GM12891 (cell line): ENCODE measurements at places on chromosomes 5 and 9.

DNA sequence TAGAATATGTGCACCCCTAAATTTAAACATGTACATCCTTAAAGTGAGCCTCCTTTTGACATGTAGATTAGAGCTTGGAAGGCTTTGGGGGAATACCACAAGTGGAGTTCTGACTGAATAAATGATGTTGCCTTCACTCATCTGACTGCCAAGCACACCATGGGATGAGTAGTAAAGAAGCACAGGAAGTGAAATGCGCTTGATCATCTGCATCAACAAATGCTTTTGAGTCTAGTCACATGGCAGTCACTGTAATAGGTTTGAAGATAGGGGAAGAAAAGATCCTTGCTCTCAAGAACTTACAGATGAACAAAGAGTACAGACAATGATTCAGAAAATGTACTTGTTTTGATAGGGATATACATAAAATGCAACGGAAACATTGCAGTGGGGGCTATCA is 62.0 kb upstream of the STARD4 start:
- DNase-seq: no peak

- DNase-seq: no peak
Observed at GRCh38 chr5:6404129-6404528, 25.8 kb upstream of the MED10 start.

GRCh38 chr5:113902917-113903660 is 389.6 kb downstream of the YTHDC2 start:
- DNase-seq: no peak

DNA sequence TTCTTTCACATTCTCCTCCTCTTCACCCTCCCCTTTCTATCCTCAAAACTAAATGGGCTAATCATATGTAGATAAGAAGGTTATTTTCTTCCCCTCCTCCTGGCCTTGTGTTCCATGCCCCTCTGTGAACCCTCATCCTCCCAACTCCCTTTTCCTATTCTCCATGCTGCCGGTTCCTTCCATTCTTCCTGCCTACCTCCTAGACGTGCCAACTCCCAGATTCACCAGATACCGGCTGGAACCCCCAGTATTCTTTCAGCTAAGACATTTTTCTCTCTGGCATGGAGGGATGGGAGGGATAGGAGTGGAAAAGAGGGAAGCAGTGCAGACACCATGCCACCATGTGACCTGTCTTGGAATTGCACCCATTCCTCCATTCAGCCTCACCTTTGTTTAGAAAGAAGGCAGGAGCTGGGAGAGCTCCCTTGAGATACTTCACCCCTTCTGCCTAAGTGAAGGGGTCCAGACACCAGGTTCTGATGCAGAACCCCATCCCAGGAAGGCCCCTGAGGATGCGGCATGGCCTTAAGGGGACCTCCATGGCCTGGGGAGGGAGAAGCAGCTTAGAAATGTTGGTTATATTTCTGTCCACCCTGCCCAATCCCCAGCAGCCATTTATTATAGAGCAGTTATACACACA is 4.8 kb downstream of the DNAJB5 start:
- DNase-seq: no peak

- peak; percentile 91 for DNase-seq
Observed at GRCh38 chr9:137295238-137295811, 6.7 kb downstream of the NRARP start.

GRCh38 chr9:111874500-111874899 is 22.1 kb upstream of the UGCG start:
- no peak for DNase-seq

- DNase-seq: no peak
Observed at GRCh38 chr9:104775976-104776375, 12.0 kb downstream of the NIPSNAP3B start.

GRCh38 chr5:180187767-180188166 is 21.2 kb downstream of the RASGEF1C start:
- no peak for DNase-seq

- DNase-seq: no peak
Observed at GRCh38 chr9:11064909-11065308, 452.1 kb upstream of the PTPRD start.

GRCh38 chr5:68189613-68190012 is 25.9 kb upstream of the PIK3R1 start:
- no peak for DNase-seq

- no peak for DNase-seq
Observed at GRCh38 chr5:150645070-150645700, 4.7 kb downstream of the SYNPO start.

DNA sequence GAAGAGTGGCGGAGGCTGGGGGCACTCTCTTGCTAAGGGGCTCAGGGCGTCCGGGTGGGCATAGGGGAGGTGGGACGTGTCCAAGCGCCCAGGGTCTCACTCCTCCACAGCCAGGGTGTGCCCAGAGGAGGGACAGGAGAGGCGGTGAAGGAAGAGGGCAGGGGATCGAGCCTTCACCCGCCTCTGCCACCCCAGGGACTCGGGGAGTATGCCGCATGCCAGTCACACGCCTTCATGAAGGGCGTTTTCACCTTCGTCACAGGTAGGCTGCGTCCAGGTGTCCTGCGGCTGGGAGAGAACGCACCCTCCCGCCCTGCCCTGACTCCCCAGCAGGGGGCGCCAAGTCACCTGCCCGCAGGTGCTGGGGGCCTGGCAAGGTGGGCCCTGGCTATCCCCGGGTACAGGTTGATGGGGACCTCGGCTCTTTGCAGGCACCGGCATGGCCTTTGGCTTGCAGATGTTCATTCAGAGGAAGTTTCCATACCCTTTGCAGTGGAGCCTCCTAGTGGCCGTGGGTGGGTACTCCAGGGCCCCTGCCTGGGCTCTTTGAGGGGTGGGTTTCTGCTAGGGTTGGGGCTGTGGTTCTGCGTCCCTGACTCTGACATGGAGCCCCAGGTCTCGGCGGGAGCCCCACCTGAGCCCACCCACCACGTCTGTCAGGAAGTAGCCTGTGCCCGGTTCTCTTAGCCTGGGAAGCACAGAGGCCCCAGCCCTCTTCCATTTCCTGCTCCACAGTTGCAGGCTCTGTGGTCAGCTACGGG is 552 bp downstream of the TMEM141 start:
- peak; percentile 56 for DNase-seq

- DNase-seq: no peak
Observed at GRCh38 chr9:81423589-81424326, 265.6 kb downstream of the TLE1 start.

- DNase-seq: no peak
Observed at GRCh38 chr9:129615407-129616285, 5.3 kb downstream of the C9orf50 start.

- DNase-seq: peak; percentile 54
Observed at GRCh38 chr5:139696894-139697658, 48.9 kb downstream of the CXXC5 start.

GRCh38 chr9:12904261-12905000 is 129.6 kb downstream of the LURAP1L start:
- no peak for DNase-seq

DNA sequence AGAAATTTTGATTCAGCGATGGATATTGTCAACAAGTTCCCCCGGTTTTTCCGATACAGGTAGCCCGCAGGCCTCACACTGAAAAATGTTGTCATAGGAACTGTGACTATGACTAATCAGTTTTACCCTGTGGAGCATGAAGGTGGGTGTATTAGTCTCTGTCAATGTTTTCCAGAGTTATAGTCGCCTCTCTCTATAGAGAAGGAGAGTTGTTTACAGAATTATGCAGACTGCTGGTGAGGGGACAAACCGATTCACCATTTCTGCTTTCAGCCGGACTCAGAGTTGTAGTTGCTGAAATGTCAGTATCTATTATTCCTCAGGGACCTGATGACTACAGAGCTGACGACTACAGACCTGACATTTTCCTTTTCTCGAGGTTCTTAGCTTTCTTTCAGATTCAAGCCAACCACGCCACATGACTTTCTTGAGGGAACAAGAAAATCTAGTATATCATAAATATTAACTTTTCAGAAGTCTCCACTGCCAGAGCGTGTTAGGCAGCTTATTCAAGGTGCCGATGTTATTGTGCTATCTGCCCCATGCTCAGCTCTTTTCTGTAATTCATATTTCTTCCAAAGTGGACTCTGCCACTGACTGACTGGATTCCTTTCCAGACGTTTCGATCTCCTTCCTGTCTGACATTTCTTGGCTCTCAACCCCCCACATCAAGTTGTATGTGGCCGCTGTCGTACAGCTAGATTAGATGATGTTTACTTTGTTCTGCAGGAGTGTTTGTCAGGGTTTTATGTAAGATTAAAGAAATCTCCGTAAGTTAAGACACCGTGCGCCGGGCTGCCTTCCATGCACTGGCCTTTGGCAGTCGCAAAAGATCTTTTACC is 178.1 kb downstream of the FGF1 start:
- DNase-seq: no peak

DNA sequence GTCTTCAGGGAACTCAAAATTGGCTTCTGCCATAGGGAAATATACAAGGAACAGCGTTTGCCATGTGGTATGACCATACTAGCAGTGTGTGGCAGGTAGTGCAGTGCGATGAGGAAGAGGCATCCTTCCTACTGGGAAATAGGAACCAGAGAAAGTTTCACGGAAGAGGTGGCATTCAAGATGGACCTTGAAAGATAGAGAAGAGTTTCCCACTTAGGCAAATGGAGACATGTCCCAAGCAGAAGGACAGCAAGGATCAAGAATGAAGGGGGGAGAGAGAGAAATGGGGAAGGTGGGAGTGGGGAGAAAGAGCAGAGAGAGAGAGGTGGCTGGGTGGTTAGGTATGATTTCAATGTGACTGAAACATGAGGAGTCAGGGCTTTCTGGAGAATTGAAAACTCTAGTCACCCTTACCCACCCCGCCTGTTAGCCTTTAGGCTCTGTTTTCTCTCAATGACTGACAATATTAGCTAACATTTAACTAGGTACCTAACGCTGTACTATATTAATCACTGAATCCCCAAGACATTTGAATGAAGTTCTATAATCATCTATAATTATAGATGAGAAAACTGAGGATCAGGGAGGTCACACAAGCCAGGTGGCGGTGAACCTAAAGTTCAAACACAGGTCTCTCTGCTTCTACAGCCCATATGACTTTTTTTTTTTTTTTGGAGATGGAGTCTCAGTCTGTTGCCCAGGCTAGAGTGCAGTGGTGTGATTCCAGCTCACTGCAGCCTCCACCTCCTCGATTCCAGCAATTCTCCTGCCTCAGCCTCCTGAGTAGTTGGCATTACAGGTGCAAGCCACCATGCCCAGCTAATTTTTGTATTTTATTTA is 171.3 kb downstream of the NR3C1 start:
- DNase-seq: no peak

DNA sequence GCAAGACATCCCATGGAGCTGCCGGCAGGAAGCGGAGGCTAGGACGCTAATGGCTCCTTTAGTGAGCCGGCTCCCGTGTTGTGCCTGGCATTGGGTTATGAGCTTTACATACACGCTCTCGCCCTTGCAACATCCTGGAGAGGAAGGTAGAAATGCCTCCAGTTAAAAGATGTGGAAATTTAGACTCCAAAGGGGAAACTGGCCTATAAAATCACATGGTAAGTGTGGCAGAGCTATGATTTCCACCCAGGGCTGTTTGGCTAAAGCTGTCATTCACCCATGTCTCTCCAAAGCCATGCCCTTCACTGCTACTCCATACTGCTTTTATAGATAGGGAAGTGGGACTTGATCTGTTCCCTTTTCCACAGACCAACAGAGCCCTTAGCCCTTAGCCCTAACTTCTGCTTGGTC is 5.2 kb downstream of the GM2A start:
- no peak for DNase-seq

DNA sequence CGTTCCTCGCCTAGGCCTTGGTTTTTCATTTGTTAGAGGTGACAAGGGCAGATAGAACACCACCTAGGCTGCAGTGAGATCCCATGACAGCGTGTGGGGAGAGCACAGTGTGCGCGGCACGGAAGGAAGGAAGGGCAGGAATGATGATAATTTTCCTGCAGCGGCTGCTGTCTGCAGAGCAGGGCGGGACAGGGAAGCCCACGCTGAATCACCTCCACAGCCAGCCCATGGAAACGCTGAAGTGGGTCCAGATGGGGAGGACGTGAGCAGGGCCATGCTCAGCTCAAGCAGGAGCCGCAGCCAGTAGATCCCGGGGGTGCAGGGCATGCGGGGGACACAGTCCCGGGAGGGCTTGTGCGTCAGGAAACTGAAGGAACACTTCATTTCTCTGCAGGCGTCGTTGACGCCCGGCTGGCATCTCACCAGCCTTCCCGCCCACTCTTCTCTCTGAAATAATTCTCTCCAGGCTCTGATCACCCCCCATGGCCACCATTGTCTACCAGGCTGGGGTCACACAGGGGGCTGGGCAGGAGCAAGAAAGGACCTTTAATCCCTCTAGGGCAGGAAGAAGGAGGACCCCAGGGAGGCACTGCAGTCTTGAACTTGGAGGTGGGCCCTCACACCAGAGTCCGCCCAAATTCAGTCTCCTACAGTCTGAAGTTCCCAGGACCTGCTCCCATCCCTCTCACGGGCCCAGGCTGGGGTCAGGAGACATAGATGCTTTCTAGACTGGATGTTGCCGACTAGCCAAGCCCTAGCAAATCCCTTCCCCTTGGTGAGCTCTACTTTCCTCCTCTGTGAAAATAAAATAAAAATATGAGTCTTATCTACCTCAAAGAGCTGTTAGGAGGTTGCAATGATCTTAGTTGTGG is 20.9 kb upstream of the SYNPO start:
- no peak for DNase-seq

DNA sequence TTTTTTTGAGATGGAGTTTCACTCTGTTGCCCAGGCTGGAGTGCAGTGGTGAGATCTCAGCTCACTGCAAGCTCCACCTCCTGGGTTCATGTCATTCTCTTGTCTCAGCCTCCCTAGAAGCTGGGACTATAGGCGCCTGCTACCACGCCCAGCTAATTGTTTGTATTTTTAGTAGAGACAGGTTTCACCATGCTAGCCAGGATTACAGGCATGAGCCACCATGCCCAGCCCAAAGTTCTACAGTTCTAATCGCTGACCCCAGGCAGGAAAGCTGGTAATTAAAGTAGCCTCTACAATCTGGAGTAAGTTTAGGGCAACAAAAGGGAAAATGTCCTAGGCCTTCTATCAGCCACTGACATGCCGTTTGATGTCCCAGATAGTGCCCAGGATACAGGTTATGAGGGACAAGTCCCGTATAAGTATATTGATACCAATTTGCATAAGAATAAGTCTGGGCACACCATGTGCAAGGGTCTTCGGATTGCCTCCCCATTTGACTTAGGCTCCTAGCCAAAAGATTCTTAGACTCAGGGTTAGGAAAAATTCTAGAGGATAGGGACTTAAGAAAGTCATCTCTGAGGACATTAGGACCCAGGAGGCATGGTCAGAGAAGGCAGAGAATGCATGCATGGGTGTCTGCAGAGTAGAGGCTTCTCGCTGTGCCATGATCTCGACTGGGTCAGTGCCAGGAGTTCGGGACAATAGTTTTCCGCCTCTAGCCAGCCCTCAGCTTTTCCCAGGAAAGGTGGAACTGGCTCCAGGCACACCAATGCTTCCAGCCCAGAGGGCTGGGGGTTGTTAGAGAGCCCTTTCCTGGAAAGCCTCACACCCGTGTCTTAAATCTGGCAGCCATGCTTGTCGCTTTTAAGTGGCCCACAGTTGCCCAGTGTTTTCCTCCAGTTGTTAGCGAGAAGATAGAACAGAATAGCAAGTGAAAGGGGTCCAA is 1111.1 kb downstream of the TAF11L14 start:
- no peak for DNase-seq
